ENCODE measurements at places on chromosomes 3 and 15.
A peak's percentile ranks its signal among the peaks of the same experiment; 100 is the strongest.

- no peak for DNase-seq
Observed at GRCh38 chr3:134672571-134672970, 21.7 kb upstream of the KY start.

DNA sequence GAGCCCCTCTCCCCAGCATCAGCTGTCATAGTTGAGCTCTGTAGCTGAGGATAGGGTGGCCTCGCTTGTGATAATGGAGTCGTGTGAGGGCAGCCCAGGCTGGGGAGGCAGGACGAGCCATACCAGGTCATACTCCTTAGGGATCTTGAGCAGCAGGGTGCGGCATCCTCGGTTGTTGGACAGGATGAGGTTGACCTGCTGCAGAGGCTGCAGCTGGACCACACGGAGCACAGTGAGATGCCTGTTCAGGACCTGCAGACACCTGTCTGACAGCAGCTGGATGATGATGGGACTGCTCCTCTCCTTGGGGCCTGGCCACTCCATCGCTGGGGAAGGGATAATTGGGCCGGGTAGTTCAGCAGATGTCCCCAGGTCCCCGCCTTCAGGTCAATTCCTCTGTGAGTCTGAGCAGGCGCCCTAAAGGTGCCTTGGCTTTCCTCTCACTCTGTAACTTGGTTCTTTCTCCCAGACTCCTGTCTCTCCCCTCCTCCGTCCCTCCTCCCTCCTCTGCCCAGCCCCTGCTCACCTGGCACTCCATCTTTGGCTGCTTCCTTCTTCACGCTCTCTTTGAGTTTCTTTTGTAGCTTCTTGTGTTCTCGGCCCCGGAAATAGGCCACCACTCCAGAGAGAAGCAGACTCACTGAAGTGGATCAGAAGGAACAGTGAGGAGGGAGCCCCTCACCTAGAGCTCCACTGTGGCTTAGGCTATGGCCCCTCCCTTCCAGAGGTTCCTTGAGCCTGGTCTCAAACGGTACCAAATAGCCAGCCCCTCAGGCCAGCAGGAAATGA lies 7.8 kb downstream of the DUOX2 start:
- DNase-seq = no peak

DNA sequence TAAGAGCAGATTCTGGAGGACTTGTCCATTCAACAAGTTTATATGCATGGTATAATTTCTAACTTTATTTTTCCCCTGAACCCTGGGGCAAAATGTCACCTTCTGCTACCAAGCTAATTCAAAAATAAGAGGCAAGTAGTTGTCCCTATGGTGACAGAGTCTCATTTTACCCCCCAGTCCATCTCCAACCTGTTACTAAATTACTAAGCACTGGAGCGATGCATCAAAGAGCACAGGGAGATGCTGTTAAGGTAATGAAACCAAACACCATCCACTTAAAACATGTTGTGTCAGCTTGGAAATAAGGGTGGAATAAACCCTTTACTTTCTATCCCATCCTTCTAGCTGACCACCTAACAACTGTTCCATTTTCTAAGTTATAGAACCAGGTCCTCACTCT lies 417.4 kb upstream of the ATP11B start:
- no peak for DNase-seq

DNA sequence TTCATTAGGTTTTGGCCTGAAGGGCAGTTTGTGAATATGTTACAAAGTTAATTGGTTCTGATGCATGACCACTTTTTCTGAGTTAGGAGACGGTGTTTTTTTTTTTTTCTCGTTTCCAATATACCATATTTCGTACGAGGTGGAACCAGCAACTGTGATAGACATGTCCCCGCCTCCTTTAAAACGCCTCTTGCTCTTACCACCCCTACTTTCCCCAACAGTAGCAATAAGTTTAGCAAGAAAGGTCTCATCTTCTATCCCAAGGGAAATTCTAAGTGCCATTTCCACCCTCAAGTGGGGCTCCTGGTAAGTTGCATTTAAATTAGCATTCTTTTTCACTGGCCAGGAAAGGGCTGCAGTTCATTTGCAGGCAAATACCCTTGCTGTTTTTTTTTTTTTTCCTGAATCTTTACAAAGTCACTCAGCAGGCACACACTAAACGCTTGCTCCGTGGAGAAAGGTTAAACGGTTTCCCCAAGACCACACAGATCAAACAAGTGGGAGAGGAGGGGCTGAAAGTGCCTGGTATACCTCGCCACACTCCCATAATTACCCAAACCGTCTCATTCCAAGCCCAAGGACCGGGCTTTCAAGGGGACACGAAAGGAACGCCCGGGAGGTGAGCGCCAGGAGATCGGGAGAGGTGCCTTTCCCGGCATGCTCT lies 39.5 kb upstream of the MGA start:
- DNase-seq = no peak

- DNase-seq = no peak
Observed at GRCh38 chr3:114877378-114878113, 269.5 kb downstream of the ZBTB20 start.

DNA sequence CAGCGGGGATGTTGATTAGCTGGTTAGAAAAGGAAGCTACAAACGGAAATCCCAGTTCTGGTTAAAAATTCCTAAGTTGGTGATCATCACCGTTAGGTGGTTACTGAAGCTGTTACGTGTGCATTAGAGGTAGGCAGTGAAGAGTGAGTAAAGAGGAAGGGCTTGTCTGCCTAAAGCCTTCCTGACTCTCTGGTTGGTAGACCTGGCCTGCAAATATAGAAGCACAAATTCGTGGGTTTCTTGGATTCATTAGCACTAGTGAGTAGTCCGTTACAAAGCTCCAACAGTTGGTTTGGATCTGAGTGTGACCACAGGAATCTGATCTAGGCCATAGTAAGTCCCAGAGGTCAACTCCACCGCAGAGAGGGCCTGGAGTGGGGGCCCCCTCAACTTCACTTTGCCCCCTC lies 174.0 kb upstream of the TP63 start:
- DNase-seq = no peak

DNA sequence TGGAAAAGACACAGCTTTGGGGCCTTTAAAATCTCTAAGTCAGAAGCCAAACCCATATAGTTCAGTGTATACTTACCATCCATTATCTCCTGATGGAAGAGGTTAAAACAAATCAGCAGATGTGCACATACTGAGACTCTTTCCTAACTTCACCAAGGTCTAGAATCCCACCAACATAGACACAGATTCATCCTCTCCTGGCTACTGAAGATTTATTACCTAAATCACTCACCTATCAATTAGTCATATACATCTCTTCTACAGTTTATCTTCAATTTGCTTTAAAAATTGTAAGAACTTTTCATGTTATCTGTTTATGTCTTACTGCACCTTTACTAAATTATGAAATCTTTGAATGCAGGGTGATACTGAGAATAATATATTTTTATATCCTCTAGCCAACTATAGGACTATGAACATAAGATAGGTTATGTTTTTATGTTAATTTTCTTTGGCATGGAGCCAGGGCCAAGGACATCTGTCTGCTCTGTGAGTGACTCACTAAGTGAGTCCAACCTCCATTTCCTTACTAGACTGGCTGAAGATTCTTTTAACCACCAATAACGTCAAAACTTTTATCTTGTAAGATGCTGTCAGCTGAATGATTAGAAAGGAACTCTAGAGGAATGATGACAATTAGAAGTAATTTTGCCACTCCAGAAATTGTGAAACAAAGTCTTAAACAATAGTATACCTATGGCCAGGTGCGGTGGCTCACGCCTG lies 397.6 kb downstream of the FOXP1 start:
- DNase-seq = no peak

- DNase-seq = no peak
Observed at GRCh38 chr15:95018888-95019545, 787.7 kb downstream of the MCTP2 start.

GRCh38 chr15:91426412-91426811 lies 326.4 kb downstream of the SV2B start:
- DNase-seq = no peak

DNA sequence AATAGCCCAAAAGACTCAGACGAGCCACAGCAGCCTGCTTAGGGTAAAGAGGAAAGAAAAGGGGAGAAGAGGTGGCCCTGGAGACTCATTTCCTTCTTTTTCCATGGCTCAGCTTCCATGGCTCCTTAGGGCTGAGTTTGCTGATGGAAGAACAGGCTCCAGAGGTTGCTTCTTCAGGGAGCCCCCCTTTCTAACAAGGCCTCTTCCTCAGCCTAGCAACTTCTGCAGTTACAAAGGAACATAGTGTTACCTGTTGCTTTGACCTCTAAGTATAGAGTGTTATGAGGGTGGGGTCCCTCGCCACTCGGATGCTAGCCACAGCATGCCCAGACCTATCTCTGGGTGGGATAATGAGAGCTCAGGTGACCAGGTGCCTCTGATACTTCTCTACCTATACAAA lies 43.2 kb upstream of the SPESP1 start:
- no peak for DNase-seq

DNA sequence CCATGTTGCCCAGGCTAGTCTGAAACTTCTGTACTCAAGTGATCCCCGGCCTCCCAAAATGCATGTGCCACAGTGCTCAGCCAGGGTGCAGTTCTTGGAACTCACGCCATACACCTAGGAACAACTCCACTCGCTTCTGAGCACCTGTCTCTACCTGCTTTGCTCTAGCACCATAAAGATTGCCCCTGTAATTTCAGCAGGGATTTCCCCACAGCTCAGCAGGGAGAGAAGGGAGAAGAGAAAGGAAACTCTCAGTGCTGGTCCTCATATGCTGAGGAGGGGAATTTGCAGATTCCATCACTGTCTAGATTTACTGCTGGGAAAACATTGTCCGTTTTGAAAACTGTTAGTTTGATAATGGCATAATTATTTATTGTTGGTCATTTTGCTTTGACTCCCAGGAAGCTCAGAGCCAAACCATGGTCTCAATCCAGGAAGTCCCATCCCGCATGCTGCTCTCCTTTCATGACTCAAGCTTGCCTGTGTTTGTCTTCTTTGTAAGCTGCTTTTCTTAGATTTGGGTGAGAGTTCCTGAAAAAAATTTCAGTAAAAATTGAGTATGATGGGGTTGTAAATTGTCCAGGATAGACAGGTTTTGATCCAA lies 24.2 kb downstream of the TRIM71 start:
- DNase-seq = no peak

GRCh38 chr3:125609384-125609783 lies 14.1 kb upstream of the OSBPL11 start:
- DNase-seq = no peak

- peak; percentile 66 for DNase-seq
Observed at GRCh38 chr3:33883538-33883950, 85.1 kb downstream of the PDCD6IP start.

DNA sequence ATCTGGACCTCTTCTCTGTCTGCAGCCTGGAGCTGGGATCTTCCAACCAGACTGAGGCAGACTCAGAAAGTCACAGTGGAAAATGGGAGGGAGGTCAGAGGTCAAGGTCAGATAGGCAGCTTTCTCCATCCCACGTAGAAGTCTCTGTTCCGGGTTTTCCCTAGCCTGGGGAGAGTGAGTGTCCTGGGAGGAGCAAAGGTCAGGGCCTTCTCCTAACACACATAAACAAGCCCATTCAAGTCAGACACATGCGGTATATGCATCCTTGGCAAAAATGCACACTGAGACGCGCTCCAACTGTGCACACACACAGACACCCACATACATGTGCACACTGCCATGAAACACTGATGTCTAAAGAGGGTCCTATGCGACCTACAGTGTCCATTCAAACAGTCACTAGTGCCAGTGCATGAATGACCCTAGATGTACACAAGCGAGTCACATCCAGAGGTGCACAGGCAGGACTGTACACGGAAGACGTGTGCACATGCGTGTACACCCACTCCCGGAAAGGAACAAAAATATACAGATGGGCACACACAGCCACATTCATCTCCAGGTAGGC lies 681 bp downstream of the TWF2 start:
- DNase-seq = no peak

DNA sequence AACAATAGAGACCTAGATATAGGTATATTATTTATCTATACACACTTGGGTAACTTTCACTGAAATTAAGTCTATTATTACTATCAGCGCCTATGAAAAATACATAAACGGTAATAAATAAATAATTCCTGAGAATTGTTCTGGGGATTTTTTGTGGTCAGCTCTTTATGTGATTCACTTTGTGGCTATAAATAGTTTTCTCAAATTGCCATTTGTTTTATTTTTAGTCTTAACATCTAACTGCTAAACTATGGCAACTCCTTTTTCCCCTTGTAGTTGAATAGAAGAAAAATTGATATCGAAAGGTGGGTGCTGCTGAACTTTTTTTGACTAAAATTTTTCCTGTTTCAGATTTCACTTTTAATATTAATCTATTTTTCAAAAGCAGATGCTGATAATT lies 189.0 kb downstream of the VGLL3 start:
- DNase-seq = no peak

DNA sequence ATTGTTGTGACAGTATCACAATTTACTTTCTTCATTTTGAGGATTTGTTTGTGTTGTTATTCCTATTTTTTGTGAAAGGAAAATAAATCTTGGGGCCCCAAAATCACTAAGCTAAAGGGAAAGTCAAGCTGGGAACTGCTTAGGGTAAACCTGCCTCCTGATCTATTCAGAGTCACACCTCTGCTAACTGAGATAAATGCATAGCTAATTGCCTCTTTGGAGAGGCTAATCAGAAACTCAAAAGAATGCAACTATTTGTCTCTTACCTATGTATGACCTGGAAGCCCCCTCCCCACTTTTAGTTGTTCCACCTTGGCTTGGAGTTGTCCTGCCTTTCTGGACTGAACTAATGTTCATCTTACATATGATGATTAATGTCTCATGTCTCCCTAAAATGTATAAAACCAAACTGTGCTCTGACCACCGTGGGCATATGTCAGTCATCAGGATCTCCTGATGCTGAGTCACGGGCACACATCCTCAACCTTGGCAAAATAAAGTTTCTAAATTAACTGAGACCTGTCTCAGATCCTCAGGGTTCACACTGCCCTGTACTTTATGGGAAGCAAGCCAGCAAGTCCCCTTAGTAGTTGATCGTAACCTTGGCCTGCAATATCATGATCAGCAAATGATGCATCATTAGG lies 523.2 kb upstream of the GOLIM4 start:
- DNase-seq = no peak

DNA sequence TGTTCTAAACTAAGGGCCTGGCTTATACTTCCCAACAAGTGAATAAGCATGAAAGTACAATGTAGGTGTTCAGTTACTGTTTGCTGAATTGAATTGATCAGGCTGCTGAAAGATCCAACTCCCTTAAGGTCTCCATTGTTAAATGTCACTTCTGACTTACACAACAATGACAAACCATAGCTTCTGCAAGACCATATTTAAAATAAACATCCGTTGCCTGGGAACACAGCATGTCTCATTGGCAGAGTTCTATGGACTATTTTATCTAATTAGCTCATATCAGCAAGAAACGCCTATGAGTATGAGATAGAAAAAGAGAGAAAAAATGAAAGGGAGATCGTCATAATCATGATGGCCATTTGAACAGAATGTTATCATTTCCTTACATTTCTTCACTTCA lies 605.4 kb downstream of the FGF12 start:
- no peak for DNase-seq

Data from NCI-H82 (cell line).